HS-5 (cell line): ENCODE measurements at places on chromosomes 2 and 18.

- no peak for DNase-seq
Observed at GRCh38 chr2:75311993-75312392, 112.7 kb upstream of the TACR1 start.

- no peak for DNase-seq
Observed at GRCh38 chr2:119837759-119838158, 78.0 kb downstream of the PTPN4 start.

DNA sequence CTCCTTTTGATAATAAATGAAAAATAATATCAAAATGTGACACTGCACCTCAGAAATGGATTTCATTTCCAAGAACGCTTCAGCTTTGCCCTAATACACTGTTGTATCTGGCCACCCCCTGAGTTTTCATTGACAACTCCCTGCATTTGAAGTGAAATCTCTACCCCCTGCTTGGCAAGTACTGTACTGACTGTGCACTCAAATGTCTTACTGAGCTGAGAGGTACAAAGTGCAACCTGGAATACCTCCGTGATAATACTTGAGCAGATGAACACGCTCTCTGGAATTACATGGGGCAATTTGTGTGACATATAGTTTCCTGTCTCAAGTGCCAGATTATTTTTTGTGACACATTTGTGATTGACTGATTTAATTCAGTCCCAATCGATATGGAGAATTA, 231.1 kb downstream of the LRP1B start:
- DNase-seq: no peak

GRCh38 chr2:151354807-151355206, 2.6 kb upstream of the TNFAIP6 start:
- no peak for DNase-seq

DNA sequence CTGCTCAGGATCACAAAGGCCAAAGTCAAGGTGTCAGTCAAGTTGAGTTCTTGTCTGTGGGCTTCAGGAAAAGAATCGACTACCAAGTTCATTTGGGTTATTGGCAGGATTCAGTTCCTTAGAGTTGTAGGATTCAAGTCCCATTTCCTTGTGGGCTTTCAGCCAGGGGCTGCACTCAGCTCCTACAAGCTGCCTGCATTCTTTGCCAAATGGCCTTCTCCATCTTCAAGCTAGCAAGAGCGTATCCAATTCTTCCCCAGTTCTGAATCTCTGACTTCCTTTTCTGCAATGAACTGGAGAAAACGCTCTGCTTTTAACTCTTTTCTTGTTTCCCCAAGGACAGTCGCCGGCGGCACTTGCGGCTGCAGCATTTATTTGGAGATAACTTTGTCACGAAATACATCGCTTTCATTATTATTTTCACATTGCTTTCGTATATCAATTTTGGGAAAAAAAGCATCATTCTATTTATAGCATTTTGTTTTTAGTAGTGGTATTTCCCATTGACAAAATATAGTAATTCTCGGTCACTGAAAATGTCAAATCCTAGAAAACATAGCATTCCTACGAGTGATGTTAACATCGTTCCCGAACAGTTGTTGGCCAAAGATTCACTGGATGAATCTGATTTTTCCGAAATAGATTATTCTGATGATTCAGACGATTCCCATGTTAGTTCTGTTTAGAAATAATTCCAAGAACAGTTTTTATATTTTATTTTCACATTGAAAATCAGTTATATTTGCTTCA, 59.6 kb upstream of the SERPINE2 start:
- no peak for DNase-seq

- no peak for DNase-seq
Observed at GRCh38 chr18:49623571-49623970, 61.7 kb downstream of the LIPG start.

- DNase-seq: no peak
Observed at GRCh38 chr2:239146011-239146641, 254.7 kb downstream of the HDAC4 start.

GRCh38 chr2:134173338-134174016, 80.4 kb upstream of the MGAT5 start:
- no peak for DNase-seq

GRCh38 chr2:61193670-61194561, 31.9 kb downstream of the C2orf74 start:
- no peak for DNase-seq

DNA sequence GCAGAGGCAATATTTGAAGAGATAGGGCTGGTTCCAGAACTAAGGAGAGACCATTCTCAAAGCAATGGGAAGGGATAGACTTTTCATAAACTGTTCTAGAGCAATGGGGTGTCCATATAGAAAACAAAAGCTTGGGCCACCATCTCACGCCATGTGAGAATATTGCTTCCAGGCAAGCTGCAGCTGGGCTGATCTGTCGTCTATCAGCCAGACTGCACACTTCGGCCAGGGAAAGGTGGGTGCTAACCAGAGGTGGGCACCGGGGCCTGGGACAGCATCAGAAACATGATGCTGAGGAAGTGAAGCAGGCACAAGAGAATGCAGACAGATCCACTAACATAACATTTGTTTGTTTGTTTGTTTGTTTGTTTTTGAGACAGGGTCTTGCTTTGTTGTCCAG, 43.7 kb downstream of the MYO7B start:
- no peak for DNase-seq

DNA sequence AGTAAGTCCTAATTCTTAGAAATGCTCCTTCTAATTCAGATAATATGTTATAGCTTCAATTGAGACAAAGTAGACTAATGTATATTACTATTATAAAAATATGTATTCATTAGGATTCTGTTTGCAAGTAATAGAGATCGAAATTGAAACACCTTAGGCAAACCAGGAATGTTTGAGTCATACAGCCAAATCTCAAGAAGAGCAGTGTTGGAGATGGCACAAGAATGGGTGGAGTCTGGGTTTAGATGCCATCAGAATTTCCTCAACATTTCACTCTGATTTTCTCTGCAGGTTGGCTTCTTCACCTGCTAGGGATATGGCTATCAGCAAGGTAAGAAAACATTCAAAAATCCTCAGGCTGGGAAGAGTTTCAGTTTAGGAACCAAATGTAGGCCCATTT, 405.4 kb downstream of the CCDC85A start:
- DNase-seq: no peak

DNA sequence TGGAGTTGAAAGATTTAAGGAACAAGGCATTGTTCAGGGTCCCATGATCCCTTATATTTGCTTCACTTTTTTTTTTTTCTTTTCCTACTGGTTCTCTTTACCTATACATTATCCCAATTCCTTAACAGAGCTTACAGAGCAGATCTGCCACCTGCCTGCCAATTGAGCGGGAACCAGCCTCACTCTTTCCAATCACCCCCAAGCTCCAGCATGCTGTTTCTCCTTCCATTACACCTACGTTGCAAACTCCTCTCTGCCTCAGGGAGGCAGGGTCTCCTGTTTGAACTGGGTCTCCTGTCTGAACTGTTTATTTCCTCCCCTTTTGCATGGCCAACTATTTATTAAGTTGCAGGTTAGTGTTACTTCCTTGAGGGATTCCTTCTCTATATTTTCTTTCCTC, 77.2 kb upstream of the SLC38A11 start:
- DNase-seq: no peak

- peak; percentile 1 for DNase-seq
Observed at GRCh38 chr2:153416071-153416470, 62.5 kb downstream of the RPRM start.

GRCh38 chr2:106960683-106961161, 74.8 kb upstream of the ST6GAL2 start:
- no peak for DNase-seq
